ENCODE measurements at places on chromosomes 13 and 19.

DNA sequence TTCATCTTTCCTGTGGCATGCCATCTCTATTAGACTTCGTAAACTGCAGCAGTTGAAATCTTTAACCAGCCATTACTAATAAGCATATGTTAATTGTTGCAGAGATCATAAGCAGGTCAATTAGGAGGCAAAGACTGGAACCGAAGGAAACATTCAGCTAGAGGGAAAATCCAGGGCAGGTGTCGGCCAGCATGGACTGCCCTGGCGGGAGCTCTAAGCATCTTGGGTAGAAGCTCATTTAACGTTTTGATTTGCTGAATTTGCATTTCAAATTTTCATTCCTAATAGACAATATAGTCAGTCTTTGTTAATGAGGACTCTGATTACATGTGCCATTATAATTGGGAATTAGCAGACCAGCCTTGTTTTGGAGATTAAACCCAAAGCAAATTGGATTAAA, 238.6 kb downstream of the POU4F1 start:
- H3K4me3 ChIP-seq = no peak overlapping the region
- H3K36me3 ChIP-seq = no peaks in the 10 kb centered on the region
- H3K27ac ChIP-seq = no peak overlapping the region
- no peak for DNase-seq

- no peaks in the 10 kb centered on the region for H3K36me3 ChIP-seq
- no peak overlapping the region for H3K27ac ChIP-seq
- H3K4me1 ChIP-seq = no peaks in the 10 kb centered on the region
Observed at GRCh38 chr19:7126132-7126531, 56.6 kb downstream of the ZNF557 start.

GRCh38 chr19:4541114-4541805, 1.4 kb upstream of the LRG1 start:
- no peaks in the 10 kb centered on the region for H3K36me3 ChIP-seq
- H3K4me3 ChIP-seq = no peak overlapping the region
- peaks cover 15% of the 10 kb centered on the region for H3K27me3 ChIP-seq
- H3K4me1 ChIP-seq = peaks cover 7% of the 10 kb centered on the region
- H3K27ac ChIP-seq = no peak overlapping the region
- no peak for DNase-seq

DNA sequence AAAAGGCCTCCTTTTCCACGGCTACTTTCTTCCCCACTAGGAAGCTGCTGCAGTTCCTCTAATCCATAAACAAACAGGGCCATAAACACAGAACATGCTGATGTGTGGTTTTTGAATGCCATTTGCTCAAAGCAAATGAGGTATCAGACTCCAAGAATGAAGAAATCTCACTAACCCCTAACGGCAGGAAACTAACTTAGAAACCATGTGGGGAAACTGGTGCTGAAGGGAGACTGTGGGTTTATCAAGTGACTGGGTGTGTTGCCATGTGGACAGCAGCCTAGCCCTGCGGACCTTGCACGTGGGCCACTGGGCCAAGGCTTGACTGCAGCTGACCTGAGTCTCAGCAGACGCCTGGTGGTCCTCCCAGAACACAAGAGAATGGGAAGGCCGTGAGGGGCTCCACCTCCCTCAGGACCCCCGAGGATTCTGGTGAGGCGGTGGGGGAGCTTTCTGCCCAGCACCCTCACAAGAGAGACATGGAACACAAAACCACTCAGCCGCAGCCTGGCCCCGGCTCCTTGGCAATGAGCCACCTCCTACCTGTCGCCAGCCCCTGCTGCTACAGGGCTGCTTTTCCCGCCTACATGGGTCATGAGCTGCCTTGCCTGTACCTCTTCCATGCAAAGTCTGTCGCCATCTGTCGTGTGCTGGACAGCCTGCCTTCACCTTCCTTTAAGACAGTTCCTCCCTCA, 10.6 kb downstream of the SLC15A1 start:
- no peak for DNase-seq
- H3K27ac ChIP-seq = no peak overlapping the region
- H3K4me3 ChIP-seq = no peak overlapping the region
- H3K36me3 ChIP-seq = no peaks in the 10 kb centered on the region
- no peaks in the 10 kb centered on the region for H3K27me3 ChIP-seq
- H3K4me1 ChIP-seq = no peaks in the 10 kb centered on the region

DNA sequence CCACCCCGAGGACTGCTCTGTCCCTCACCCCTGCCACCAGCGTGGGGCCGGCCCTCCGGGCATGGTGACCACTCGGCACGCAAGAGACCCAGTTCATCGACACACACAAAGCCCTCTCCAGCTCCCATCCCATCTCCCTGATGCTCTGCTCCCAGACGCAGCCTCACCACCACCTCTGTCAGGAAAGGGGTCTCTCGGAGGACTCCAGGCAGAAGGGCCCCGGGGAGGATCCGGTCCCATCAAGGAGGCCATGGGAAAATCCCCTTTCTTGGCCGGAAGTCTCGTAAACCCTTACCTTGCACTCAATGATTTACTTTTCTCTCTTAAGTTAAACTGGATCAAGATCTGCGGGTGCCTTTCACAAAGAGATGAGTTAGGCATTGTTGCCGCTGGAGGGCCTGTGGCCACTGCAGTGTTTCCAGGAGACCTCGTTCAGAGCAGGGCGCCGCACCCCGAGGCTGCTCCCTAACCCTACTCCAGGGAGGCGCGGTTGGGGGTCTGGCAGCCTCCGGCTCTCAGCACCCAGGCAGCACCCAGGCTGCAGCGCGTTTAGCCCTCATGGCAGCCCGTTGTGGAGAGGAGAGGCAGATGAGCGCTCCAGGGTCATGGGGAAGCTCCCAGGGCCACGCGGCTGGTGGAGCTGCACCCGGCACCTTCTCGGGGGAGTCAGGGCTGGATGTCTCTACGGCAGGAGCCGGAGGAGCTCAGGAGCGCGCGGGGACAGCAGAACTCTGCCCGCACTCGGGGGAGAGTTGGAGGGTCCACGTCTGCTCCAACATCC, 31.0 kb downstream of the C2CD4C start:
- H3K36me3 ChIP-seq = no peaks in the 10 kb centered on the region
- H3K4me3 ChIP-seq = no peak overlapping the region
- no peak for DNase-seq
- H3K27me3 ChIP-seq = peaks cover 3% of the 10 kb centered on the region

GRCh38 chr19:6069268-6069791, 41.0 kb downstream of the RFX2 start:
- H3K36me3 ChIP-seq = no peaks in the 10 kb centered on the region
- no peak overlapping the region for H3K4me3 ChIP-seq
- peaks cover 25% of the 10 kb centered on the region for H3K4me1 ChIP-seq
- DNase-seq = no peak
- H3K27me3 ChIP-seq = no peaks in the 10 kb centered on the region

GRCh38 chr19:58355215-58355796, 2.0 kb upstream of the A1BG start:
- H3K27ac ChIP-seq = no peak overlapping the region
- no peaks in the 10 kb centered on the region for H3K27me3 ChIP-seq
- no peaks in the 10 kb centered on the region for H3K36me3 ChIP-seq
- H3K4me1 ChIP-seq = peaks cover 31% of the 10 kb centered on the region

- no peak overlapping the region for H3K4me3 ChIP-seq
- no peaks in the 10 kb centered on the region for H3K36me3 ChIP-seq
- no peak for DNase-seq
- no peaks in the 10 kb centered on the region for H3K4me1 ChIP-seq
- no peak overlapping the region for H3K27ac ChIP-seq
Observed at GRCh38 chr13:90867336-90867683, 480.2 kb upstream of the MIR17HG start.

DNA sequence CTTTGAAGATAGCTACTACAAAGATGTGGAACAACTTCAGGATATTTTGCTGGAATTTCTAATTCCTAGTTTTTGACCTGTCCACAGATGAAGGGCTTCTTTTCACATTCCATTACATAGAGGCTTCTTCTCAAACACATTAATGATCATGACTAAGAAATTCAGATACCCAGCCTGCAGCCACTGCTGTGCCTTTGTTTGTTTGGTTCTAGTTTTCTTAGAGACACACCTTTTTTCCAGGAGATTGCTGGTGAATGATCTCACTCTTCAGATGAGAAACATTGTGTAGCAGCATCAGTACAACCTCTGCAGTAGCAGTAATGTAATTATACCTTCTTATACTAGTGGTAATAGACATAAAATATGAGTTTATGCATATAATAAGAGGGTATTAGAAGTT, 5.0 kb downstream of the TDRD3 start:
- H3K4me3 ChIP-seq = no peak overlapping the region
- no peaks in the 10 kb centered on the region for H3K27me3 ChIP-seq
- peaks cover 17% of the 10 kb centered on the region for H3K4me1 ChIP-seq
- no peaks in the 10 kb centered on the region for H3K36me3 ChIP-seq

Data from CD4-positive, alpha-beta T cell (primary cell).